GM12892 (cell line): ENCODE measurements at places on chromosomes 12 and 14.

- DNase-seq: no peak
Observed at GRCh38 chr14:92607251-92607650, 93.7 kb downstream of the RIN3 start.

DNA sequence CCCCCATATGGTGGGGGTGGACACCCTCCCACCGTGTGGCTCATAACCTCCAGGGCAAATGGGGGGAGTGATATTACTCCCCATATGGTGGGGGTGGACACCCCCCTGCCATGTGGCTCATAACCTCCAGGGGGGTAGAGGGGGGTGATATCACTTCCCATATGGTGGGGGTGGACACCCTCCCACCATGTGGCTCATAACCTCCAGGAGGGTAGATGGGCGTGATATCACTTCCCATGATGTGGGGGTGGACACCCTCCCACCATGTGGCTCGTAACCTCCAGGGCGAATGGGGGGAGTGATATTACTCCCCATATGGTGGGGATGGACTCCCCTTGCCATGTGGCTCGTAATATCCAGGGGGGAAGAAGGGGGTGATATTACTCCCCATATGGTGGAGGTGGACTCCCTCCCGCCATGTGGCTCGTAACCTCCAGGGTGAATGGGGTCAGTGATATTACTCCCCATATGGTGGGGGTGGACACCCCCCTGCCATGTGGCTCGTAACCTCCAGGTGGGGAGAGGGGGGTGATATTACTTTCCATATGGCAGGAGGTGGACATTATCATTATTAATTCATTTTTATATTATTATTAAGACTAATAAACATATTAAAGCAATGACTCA lies 51.2 kb upstream of the OXA1L start:
- DNase-seq: no peak

- no peak for DNase-seq
Observed at GRCh38 chr12:112190231-112191025, 65.1 kb downstream of the TRAFD1 start.

GRCh38 chr12:102093319-102093718 lies 26.6 kb downstream of the NUP37 start:
- DNase-seq: no peak

DNA sequence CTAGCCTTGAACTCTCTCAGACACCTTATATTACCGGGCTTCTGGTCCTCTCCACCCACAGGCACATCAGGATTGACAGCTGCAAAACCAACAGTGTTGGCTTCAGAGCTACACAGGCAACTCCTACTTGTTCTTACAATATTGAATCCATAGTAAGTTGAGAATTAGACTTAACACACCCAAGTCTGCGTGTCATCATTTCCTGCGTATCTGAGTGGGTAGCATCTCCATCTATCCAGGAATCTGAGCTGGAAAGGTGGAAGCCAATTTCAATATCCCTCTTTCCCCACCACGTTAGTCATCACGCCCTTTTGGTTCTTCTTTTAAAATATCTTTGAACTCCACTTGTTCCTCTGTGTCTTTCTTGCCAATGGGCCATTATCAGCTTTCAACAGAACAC lies 37.2 kb downstream of the NRXN3 start:
- no peak for DNase-seq

DNA sequence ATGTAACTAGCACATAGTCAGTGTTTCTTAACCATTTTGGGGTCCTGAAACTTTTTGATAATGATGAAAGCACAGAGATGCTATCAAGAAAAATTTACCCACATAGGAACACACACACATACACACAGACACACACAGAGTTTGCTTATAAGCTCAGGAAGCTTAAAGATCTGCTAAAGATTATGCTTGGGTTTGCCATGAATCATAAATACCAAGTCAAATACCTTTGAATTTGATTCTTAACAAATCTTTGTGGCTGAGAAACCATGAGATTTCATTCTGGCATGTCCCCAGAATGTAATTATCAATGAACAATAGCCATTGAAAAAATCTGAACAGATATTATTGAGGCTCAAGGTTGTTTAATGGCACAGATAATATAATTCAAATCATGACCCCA lies 89.2 kb downstream of the NTS start:
- DNase-seq: no peak

- peak; percentile 63 for DNase-seq
Observed at GRCh38 chr12:56129206-56129941, 1.3 kb downstream of the ESYT1 start.

DNA sequence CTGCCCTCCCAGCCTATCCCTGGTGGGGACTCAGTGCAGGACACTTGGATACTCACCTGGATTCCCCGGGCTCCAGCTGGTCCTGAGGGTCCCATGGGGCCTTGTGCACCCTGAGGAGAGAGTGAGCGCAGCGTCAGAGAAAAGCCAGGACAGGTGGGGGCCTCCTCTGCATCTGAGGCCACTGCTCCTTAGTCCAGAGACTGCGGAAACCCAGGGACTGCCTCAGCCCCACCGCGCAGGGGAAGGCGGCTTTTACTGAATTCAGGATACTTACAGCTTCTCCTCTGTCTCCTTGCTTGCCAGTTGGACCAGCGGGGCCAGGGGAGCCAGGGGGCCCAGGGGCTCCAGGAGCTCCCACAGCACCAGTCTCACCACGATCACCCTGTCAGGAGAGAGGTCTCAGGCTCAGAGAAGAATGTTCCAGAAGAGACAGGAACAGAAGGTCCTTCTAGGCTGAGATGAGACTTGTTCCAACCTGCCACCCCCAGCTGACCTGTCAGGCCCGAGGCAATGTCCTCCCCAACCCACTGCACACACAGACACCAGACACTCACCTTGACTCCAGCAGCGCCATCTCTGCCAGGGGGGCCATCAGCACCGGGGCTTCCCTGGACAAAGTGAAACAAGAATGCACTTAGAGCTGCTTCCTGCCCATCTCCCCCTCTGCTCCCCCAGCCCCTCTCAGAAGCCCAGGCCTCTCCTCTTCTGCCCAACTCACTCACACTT lies 13.8 kb downstream of the TMEM106C start:
- no peak for DNase-seq

DNA sequence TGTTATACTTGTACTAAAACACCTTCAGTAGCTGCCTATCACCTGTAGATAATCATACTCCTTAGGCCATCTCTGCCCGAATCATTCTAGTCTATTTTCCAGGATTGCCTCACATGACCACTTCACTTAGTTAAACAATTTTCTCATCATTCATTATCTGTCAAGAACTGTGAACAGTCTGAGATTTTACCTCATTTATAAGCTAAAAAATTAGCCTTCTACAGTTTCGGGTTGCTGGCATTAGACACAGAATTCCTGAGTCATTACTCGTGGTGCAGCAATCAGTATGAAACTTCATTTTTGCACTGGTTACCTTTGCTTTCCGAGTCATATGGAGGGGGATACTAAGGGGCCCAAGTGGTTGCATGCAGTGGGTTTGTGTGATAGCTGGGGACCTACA lies 57.6 kb upstream of the OTOGL start:
- no peak for DNase-seq

DNA sequence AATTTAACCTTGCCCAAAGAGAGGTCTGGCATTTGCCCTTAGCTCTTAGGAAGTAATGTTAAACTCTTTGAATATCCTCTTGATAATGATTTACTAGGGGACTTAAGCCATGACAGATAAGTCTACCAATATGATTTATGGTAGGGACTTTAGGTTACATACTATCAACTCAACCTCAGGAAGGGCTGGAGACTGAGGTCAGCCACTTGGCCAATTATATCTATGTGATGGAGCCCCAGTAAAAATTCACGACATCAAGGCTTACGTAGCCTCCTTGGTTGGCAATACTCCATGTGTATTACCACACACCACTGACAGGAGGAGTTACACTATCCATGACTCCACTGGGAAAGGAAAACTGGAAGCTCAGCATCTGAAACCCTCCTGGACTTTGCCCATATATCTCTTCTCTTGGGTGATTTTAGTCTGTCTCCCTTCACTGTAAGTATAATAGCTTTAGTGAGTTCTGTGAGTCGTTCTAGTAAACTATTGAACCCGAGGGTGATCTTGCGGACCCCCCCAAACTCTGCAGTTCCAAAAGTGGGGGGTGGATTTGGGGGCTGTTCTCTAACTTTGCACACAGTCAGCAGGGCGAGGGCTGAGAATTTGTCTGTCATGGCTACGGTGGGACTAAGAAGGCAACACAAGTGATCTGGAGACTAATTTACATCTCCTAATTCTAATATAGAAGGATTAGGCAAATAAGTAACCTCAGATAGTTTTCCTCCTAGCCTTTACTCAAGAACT lies 62.3 kb downstream of the R3HDM2 start:
- no peak for DNase-seq

DNA sequence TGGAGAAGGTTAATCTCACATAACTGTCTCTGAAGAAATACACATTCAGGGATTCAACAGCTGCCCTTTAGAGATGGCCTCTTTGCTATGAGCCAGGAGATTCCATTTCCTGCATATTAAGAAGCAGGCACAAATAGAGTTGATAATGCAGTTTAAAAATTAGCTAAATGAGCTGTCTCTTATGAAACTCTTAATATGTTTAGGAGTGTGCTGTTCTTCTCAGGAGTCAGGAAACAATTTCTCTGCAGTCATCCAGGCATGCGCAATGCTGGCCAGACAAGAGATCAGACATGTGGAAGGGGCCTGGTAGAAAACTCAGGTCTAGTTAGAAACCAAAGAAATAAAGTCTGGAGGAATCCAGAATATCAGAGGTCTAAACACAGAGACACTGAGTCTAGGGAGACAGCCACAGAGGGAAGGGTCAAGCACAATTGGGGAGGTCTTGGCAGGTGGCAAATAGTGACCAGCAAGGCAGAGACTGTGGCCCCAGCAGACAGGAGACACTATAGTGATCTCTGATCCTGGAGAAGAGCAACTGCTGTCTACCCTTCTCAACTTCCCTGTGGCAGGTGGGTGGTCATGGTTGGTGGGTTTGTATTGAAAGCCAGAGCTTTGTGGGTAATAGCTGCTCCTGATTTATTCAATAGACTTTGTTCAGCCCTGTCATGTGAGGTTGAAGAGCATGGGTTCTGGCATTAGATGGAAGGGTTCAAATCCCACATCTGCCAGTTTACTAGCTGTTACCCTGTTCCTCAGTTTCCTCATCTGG lies 185.8 kb upstream of the RMST start:
- DNase-seq: no peak

DNA sequence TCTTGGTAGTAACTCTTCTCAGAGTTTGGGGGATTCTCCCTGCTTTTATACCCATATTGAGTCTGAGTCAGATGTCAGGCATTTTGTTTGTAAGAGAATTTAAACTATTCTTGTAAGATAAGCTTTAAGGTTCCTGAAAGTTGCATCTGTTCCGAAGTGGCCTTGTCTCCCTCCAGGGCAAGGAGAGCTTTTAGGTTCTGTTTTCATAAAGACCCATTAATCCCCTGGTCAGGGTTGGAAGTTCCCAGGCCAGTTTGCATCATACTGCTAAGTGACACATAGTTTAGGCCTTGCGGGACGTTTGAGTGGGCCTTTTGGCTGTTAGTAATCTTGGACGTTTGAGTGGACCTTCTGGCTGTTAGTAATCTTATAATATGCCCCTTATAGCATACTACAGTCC lies 396.7 kb downstream of the NPAS3 start:
- DNase-seq: no peak

DNA sequence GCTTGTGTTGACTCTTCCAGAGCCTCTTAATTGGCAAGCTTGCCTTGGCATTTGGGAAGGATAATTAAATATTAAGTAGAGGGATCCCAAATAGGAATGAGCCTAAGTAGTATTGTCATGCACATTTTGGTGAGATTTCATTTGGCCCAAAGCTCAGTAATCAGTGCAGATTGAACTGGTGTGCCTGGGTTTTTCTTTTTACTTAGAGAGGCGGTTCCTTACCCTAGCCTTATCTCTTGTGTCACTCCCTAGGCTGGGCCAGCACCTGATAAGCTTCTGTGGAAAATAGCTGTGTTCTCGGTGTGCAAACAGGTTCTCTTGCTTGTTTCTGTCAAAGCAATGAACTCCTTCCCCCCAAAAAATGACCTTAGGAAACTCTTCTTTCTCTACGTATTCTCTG lies 9.3 kb upstream of the B4GALNT3 start:
- no peak for DNase-seq

- DNase-seq: no peak
Observed at GRCh38 chr12:66047411-66048021, 83.0 kb downstream of the LLPH start.

DNA sequence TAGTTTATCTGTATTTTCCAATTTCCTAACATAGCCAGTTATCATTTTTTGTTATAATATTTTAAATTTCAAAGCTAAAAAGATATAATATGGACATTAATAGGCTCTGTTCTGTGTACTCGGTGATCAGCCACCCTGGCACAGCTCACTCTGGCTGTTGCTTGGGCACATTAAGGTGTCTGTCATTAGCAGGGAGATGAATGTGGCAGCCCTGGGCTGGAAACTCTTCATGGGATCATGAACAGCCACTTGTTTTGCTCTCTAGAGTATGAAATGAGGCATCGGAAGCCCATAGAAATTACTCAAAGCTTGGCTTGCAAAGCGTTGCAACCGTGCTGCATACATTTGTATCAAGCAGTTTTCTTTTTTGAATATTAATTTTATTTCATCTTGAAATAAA lies 233.2 kb downstream of the DACT1 start:
- DNase-seq: no peak

GRCh38 chr12:57891542-57892228 lies 45.2 kb upstream of the CTDSP2 start:
- DNase-seq: no peak

DNA sequence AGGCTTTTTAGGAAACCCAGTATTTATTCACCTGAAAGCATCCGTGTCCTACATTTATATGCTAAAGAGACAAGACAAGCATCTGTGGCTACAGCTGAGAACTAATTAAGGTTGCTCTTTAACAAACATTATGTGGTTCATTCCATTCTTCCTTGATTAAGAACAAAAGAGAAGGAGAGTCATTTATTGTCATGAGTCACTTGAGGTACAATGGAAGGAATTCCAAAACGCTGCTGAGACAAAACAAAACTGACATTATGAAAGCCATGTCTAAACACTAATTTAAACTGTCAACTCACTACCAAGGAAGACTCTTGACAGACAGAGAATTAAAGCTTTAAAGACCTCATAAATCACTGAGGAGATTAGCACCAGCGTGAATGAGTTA lies 214.4 kb downstream of the BMP4 start:
- DNase-seq: no peak

DNA sequence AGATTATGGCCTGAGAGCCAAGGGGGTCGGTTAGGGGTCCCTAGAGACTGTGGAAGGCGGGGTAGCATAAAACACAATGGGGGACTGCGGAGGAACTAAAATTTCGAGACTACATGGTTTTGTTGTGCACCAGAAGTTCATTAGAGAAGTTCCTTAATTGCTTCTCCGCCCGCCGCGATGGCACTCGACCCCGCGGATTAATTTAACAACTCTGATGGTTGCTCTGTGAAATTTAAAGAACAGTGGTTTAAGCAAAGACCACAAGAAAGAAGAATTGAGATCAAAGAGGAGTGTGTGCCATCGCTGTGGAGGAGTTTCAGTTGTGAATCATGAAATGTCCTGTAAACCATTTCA lies 1.4 kb upstream of the CCDC88C start:
- no peak for DNase-seq

- DNase-seq: no peak
Observed at GRCh38 chr12:7113389-7113871, 4.4 kb upstream of the C1RL start.

- no peak for DNase-seq
Observed at GRCh38 chr12:61530456-61530855, 729.7 kb upstream of the USP15 start.
